ENCODE measurements at places on chromosomes 1 and 21. TPM values are rescaled to one million over a fixed set of nuclear protein-coding genes. Genes with fewer than 3 reads are reported as not detected.

GRCh38 chr1:198258491-198258890, 101.7 kb downstream of the NEK7 start:
- peak; percentile 69 for DNase-seq

DNA sequence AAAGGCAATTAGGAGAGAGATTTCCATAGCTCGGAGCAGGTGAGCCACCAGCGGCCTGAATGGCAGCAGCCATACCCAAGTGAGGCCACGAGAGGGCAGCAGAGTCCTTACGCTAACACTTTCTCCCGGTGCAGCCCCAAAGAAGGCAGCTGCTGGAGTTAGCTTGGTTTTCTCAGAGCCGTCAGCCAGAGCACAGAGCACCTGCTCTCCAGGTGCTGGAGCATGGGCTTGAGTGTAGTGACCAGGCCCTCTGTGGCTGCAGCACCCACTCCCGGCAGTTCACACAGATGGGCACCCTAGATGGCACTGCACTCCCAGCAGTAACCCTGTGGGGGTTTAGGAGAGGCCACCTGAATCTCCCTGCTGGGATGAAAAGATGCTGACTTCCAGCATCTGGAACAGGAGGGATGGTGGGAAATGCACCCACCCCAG, 45.8 kb downstream of the TMCC2 start:
- DNase-seq: peak; percentile 63

GRCh38 chr1:188241629-188242028, 1412.9 kb downstream of the PLA2G4A start:
- DNase-seq: no peak

GRCh38 chr1:162141281-162142054, 72.0 kb downstream of the NOS1AP start:
- DNase-seq: peak; percentile 44

GRCh38 chr1:181557313-181557712, 74.0 kb downstream of the CACNA1E start:
- no peak for DNase-seq

- DNase-seq: peak; percentile 85
Measured at GRCh38 chr21:27648560-27648959, 681.7 kb upstream of the ADAMTS5 start.

GRCh38 chr1:12128120-12128519, 38.7 kb upstream of the TNFRSF1B start:
- no peak for DNase-seq

GRCh38 chr21:33967086-33967571, 51.5 kb upstream of the ATP5PO start:
- no peak for DNase-seq

- peak; percentile 63 for DNase-seq
Measured at GRCh38 chr1:111754984-111755330, 744 bp upstream of the DDX20 start.

DNA sequence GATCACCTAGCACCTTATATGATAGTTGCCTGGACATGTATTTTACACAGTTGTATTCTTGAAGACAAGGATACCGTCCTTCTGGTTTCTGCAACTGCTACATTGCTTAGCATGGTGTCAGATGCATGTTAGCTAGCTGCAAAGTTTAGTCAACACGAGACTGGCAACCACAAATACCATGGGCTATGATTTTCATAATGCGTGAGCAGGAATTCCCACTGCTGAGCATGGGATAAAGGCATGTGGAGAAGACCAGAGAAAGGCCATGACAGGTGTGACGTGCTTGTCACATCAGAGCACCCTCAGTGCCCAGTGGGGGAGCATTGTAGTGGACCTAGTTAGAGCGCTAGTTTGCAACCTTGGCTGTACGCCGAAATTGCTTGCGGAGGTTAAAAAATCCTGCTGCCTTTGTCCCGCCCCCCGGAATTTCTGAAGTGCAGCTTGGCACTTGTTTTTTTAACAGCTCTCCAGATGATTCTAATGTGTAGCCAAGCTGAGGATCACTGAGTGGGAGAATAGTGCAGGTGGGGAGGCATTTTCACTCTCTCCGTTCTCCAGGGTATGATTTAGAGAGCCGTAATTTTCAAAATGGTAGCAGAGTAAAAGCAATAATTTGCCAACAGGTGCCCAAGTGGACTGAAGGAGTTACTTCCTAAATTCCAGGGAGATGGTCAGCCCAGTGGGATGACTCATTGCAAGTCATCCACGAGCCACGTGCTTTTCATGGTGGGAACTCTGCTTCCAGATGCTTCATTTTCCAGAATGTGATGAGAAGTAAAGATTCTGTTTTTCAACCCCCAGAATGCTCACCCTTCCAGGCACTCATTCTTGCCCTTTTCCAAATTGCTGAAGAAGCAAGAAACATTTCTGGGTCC, 81.0 kb downstream of the CNIH3 start:
- DNase-seq: peak; percentile 82

SERPINC1 gene
- 0.39 TPM for total RNA-seq

TDRD5 gene
- not detected for total RNA-seq

OR2M3 gene
- not detected for total RNA-seq
